ENCODE measurements at places on chromosomes 3 and 15.

- no peak for DNase-seq
Measured at GRCh38 chr3:142285083-142285517, 59.7 kb upstream of the GK5 start.

GRCh38 chr3:184741259-184741556 lies 29.3 kb upstream of the MAGEF1 start:
- no peak for DNase-seq

- no peak for DNase-seq
Measured at GRCh38 chr15:101276501-101277037, 716 bp downstream of the SELENOS start.

- DNase-seq: no peak
Measured at GRCh38 chr3:80543154-80543553, 775.4 kb upstream of the ROBO1 start.

- no peak for DNase-seq
Measured at GRCh38 chr15:77179541-77179998, 108.7 kb upstream of the TSPAN3 start.

DNA sequence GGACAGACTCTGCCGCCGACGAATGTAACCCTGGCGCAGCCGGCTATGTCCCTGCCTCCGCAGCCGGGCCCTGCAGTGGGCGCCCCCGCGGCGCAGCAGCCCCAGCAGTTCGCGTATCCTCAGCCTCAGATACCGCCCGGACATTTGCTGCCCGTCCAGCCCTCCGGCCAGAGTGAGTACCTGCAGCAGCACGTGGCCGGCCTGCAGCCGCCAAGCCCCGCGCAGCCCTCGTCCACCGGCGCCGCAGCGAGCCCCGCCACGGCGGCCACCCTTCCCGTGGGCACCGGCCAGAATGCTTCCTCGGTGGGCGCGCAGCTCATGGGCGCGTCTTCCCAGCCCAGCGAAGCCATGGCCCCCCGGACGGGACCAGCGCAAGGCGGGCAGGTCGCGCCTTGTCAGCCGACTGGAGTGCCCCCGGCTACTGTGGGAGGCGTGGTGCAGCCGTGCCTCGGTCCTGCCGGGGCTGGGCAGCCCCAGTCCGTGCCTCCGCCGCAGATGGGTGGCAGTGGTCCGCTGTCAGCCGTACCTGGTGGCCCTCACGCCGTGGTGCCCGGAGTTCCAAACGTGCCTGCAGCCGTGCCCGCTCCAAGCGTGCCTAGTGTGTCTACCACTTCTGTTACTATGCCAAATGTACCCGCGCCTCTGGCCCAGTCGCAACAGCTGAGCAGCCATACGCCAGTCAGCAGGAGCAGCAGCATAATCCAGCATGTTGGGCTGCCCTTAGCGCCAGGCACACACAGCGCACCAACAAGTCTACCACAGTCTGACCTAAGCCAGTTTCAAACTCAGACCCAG lies 2.4 kb downstream of the TSC22D2 start:
- DNase-seq: no peak

GRCh38 chr15:48781017-48781416 lies 29.9 kb downstream of the CEP152 start:
- DNase-seq: no peak

DNA sequence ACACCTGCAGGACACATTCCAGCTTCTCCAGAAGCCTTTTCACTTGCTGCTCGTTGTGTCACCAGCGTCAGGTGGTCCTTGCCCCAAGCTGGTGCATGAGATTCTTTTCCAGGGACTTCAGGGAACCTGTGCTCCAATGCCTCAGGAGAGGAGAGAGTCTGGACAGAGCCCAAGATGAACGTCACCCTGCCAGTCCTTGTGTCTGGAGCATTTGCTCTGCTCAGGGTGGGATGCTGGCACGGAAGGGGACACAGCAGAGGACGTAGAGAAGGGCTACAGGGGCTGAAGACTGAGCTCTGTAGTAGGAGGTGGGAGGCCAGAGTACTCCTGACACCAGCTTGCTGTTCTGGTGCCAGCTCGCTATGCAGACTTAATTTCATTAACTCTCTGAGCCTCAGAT lies 262.1 kb downstream of the XXYLT1 start:
- no peak for DNase-seq

DNA sequence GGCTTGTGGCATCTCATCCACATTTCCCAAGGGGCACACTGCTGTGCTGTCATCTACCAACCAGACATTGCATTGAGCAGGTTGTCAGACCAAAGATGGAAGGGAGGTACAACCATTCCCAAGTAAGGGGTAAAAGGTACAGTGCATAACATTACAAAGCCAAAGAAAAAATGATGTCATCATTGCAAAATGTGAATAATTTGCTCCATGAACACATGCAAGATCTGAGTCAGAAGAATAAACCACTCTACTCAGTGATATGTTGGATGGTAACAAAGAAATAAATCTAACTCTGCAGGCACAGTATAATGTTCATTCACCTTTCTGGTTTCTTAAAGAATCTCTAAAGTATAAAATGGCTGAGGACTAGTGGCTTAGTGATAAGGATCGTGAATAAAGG lies 202.7 kb downstream of the MAGI1 start:
- DNase-seq: no peak

- DNase-seq: no peak
Measured at GRCh38 chr15:100802421-100803170, 77.0 kb upstream of the ALDH1A3 start.

- no peak for DNase-seq
Measured at GRCh38 chr15:91946075-91946474, 92.6 kb downstream of the SLCO3A1 start.

DNA sequence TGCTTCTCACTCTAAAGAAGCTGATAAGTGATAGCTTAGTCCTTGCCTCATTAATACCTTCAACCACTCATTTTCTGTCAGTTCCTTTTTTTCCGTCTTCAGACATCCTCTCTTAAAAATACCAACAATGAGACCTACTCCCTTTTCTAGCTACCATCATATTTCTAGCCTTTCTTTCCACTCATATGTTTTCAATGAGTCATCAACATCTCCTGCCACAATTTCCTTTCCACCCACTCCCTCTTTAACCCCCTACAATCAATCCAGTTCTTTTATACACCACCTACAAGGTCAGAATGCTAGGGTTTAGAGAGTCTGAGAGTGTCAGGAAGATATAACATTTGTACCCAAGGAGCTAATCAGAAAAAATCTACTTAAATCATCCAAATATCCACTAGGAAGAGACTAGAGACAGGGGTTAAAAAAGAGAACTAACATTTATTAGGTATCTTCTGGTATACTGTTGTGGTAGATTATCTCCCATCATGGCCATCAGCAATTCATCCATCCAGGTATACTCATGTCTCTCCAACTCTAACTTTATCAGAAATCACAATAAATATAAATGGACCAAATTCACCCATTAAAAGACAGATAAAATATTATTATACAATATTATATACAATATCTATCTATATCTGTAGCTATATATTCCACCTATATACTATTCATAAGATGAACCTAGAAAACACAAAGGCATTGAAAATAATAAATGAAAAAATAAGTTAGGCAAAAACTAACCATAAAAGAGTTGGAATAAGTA lies 42.5 kb downstream of the MYLK start:
- no peak for DNase-seq

GRCh38 chr3:183255348-183255730 lies 2.3 kb downstream of the B3GNT5 start:
- no peak for DNase-seq

DNA sequence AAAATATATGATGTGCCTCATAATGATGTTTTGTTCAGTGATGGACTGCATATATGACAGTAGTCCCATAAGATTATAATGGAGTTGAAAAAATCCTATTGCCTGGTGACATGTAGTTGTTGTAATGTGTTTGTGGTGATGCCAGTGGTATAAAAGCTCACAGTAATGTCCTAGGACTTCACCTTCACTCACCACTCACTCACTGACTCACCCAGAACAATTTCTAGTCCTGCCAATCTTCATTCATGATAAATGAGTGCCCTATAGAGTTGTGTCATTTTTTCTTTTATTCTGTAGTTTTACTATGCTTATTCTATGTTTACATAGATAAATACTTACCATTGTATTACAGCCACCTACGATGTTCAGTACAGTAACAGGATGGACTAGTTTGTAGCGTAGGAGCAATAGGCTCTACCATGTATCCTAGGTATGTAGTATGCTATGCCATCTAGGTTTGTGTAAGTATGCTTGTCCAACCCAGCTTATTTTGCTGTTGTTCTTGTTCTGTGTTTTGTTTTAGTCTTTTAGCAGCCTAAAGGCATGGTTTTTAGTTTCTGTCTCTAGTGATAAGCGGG lies 88.5 kb upstream of the LRRFIP2 start:
- DNase-seq: no peak

GRCh38 chr3:48716508-48716981 lies 476 bp downstream of the IP6K2 start:
- DNase-seq: no peak

DNA sequence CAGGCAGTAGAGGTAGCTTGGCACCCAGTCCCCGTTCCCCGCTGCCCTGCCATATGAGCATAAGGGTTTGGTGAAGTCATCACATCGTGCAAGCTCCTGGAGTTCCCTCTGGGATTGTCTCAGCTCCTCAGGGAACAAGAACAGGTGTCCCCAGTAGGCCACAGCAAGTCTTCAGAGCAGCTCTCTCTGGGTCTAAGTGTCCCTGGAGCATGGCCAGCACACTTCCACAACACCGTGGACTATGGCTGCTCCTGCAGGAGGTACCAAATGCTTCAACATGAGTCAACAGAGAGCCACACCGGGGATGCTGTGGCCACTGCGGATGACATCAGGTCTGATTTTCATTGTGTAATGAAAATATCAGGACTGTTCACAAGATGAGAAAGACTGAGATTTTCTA lies 23.1 kb downstream of the ABHD6 start:
- DNase-seq: no peak

GRCh38 chr3:32820430-32820829 lies 2.6 kb downstream of the TRIM71 start:
- no peak for DNase-seq

DNA sequence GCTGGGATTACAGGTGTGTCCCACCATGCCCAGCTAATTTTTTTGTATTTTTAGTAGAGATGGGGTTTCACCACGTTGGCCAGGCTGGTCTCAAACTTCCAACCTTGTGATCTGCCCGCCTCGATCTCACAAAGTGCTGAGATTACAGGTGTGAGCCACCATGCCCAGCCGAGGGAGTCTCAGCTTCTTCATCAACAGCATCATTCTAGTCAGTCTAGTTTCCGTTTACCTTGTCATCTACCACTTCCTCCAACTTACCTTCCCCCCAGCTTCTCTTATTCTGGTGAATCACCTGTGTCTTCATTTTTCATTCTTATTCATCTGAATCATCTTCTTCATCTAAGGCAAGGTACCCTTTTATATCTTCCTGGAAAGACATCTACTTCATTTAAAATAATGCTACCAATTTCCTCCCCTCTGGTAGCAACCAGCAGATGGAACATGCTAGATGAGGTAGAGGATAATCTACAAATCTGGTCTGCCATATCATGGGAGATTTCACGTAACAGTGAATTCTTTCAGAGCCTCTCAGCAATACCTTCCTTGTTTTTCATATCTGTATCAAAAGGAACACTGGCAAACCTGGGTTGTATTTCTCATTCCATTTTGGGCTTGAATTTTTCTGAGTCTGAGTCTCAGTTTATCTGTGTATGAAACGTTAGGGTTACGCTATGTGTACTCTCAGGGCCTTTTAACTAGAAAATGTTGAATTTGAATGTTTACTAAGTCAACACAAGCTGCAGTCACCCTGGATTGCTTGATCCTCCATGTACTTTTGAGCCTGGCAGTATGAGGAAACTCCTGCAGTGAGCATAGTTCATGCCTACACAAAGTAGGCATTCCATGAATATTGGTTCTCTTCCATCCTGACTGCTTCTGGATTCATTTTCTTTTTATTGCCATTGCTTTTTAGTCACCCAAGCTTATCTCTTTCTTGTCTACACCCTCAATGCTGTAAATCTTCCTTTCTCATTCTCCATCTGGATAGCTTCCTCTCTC lies 16.8 kb downstream of the LPP start:
- DNase-seq: no peak

- no peak for DNase-seq
Measured at GRCh38 chr15:93250209-93250608, 161.2 kb upstream of the RGMA start.

DNA sequence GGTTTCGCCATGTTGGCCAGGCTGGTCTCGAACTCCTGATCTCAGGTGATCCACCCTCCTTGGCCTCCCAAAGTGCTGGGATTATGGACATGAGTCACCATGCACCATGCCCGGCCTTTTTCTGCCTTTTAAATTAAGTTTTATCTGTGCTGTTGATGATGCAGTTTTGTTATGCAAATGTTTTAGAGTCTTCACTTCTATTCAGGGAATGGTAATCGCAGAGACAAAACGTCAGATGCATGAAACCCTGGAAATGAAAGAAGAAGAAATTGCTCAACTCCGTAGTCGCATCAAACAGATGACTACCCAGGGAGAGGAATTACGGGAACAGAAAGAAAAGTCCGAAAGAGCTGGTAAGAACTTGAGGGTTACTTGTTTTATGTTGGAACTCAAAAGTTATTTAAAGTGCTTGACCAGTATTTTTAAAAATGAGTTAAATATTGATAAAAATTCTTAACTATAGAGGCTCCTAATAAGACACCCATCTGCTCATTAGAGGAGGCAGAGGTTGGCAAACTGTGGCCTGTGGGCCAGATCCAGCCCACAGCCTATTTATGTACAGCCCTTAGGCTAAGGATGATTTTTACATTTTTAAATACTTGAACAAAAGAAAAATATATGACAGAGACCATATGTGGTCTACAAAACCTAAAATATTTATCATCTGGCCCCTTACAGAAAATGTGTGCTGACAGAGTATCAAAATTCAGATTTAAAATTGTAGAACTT lies 127.8 kb upstream of the LRRFIP2 start:
- DNase-seq: no peak

DNA sequence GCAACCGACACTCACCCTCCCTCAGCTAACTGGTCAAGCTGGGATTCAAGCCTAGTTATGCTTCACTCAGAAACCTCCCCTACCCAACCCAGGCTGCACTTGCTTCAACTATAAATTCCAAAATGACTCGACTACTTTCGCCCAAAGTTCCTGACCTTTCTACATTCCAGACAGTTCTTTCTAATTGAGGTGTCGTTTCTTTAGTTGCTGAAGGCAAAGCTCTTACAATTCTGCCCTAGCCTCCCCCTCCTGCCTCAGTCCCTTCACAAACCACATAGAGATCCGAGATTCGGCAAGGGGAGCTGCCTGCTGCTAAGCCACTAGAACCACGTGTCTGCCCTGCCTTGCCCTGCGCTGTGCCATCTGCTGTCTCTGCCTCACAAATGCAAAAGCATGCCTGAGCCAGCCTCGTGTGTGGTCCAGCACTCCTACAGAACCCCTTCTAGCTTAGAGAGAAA lies 74.7 kb upstream of the SH3GL3 start:
- DNase-seq: no peak
